ENCODE measurements at places on chromosomes 2 and 18. TPM values are rescaled to one million over a fixed set of nuclear protein-coding genes. Genes with fewer than 3 reads are reported as not detected.

Gene UGT1A10
- not detected for total RNA-seq

Gene AGAP1
- 2.9 TPM for total RNA-seq

Gene IFIH1
- total RNA-seq: 29.1 TPM

Gene ANKRD29
- not detected for total RNA-seq

Gene AGXT
- not detected for total RNA-seq

Gene SP5
- not detected for total RNA-seq

Gene ATP5F1A
- total RNA-seq: 476 TPM

Gene MEMO1
- total RNA-seq: 46.9 TPM

Gene HNMT
- total RNA-seq: not detected

Gene DHRS9
- total RNA-seq: not detected

Gene LYPD6B
- total RNA-seq: not detected

Gene NLRC4
- not detected for total RNA-seq

- no peaks in the 10 kb centered on the region for H3K4me1 ChIP-seq
- H3K36me3 ChIP-seq: no peaks in the 10 kb centered on the region
- H3K27me3 ChIP-seq: no peaks in the 10 kb centered on the region
- no peak overlapping the region for H3K27ac ChIP-seq
- no peak for DNase-seq
- H3K4me3 ChIP-seq: no peak overlapping the region
Measured at GRCh38 chr2:188474316-188474715, 182.6 kb downstream of the GULP1 start.

DNA sequence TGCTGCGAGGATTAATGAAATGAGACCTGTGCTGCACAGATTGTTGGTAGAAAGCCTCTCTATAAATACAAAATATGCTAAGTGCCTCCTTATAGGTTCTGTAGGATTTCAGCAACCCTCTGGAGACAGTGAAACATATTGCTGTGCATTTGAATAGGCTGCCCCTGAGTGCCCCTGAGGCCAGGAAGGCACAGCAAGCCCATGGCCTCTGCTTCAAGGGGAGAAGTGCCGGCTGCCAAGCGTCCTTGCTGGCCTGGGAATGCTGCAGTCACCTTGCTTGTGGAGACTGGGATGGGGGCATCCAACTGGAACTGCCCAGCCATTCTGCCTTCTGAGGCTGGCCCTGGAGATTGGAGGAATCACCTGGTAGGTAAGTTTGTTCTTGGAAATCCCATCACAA, 397.2 kb upstream of the SMIM21 start:
- H3K36me3 ChIP-seq: no peaks in the 10 kb centered on the region
- H3K4me3 ChIP-seq: no peak overlapping the region
- H3K4me1 ChIP-seq: no peaks in the 10 kb centered on the region
- no peak overlapping the region for H3K27ac ChIP-seq

- no peaks in the 10 kb centered on the region for H3K36me3 ChIP-seq
- no peak overlapping the region for H3K27ac ChIP-seq
- no peak for DNase-seq
- H3K4me1 ChIP-seq: no peaks in the 10 kb centered on the region
- H3K27me3 ChIP-seq: peaks cover 2% of the 10 kb centered on the region
Measured at GRCh38 chr2:72114693-72115051, 33.0 kb downstream of the CYP26B1 start.

DNA sequence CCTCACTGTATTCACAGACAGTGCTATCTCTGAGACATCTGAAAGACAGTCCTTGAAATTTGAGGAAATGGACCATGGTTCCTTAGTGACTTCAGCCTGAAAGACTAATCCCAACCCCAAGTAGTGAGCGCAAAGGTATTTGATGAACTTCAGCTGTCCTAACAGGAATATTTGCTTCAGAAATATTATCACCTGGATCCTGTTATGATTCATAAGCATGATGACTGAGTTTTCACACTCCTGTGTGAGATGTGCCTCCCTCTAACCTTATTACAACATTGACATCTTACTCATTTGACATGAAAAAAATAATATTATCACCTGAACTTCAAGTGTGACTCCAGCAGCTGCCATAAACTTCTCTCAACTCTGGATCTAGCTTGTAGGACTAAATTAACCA, 11.6 kb upstream of the MRPL19 start:
- H3K27me3 ChIP-seq: peaks cover 25% of the 10 kb centered on the region
- H3K4me1 ChIP-seq: no peaks in the 10 kb centered on the region
- no peak for DNase-seq
- H3K4me3 ChIP-seq: no peak overlapping the region

- no peaks in the 10 kb centered on the region for H3K36me3 ChIP-seq
- no peak overlapping the region for H3K4me3 ChIP-seq
- no peak for DNase-seq
Measured at GRCh38 chr2:200380091-200380561, 73.6 kb downstream of the SPATS2L start.

- no peaks in the 10 kb centered on the region for H3K36me3 ChIP-seq
- H3K27ac ChIP-seq: no peak overlapping the region
- DNase-seq: no peak
- no peaks in the 10 kb centered on the region for H3K4me1 ChIP-seq
- H3K27me3 ChIP-seq: no peaks in the 10 kb centered on the region
Measured at GRCh38 chr2:21822505-21822904, 698.7 kb downstream of the TDRD15 start.

GRCh38 chr2:238874330-238875050, 26.6 kb downstream of the TWIST2 start:
- no peak overlapping the region for H3K4me3 ChIP-seq
- H3K27me3 ChIP-seq: peaks cover 6% of the 10 kb centered on the region
- no peak for DNase-seq
- no peak overlapping the region for H3K27ac ChIP-seq
- H3K4me1 ChIP-seq: no peaks in the 10 kb centered on the region

- no peak overlapping the region for H3K27ac ChIP-seq
- H3K27me3 ChIP-seq: no peaks in the 10 kb centered on the region
- no peak overlapping the region for H3K4me3 ChIP-seq
Measured at GRCh38 chr2:148110184-148110583, 89.3 kb downstream of the MBD5 start.

- no peaks in the 10 kb centered on the region for H3K36me3 ChIP-seq
- no peak for DNase-seq
- H3K27me3 ChIP-seq: peaks cover 1% of the 10 kb centered on the region
- no peak overlapping the region for H3K27ac ChIP-seq
- no peaks in the 10 kb centered on the region for H3K4me1 ChIP-seq
- H3K4me3 ChIP-seq: no peak overlapping the region
Measured at GRCh38 chr2:24169023-24169422, 5.8 kb upstream of the FAM228A start.

GRCh38 chr2:192718340-192718739, 523.6 kb upstream of the TMEFF2 start:
- H3K27me3 ChIP-seq: no peaks in the 10 kb centered on the region
- no peak overlapping the region for H3K4me3 ChIP-seq
- H3K4me1 ChIP-seq: no peaks in the 10 kb centered on the region
- no peak overlapping the region for H3K27ac ChIP-seq
- no peak for DNase-seq

DNA sequence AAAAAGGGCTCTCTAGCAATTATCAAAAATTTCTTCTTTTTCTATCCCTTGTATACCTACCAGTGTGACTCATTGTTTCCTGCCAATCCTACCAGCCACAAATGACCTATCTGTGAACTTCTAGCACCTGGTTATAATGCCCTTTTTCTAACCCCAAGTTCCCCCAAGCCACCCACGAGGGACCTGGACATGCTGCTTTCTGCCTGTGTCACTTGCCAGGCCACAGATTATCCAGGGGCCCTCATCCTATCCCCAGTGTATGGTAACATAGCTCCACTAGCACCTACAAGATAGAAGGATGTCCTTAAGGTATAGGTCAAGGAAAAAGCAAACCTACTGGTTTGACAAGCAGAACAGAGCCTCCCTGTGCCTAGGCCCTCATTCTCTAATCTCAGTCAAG, 26.8 kb downstream of the AAK1 start:
- H3K4me1 ChIP-seq: peaks cover 40% of the 10 kb centered on the region
- H3K27ac ChIP-seq: peak overlapping the region; percentile 75
- H3K27me3 ChIP-seq: no peaks in the 10 kb centered on the region

DNA sequence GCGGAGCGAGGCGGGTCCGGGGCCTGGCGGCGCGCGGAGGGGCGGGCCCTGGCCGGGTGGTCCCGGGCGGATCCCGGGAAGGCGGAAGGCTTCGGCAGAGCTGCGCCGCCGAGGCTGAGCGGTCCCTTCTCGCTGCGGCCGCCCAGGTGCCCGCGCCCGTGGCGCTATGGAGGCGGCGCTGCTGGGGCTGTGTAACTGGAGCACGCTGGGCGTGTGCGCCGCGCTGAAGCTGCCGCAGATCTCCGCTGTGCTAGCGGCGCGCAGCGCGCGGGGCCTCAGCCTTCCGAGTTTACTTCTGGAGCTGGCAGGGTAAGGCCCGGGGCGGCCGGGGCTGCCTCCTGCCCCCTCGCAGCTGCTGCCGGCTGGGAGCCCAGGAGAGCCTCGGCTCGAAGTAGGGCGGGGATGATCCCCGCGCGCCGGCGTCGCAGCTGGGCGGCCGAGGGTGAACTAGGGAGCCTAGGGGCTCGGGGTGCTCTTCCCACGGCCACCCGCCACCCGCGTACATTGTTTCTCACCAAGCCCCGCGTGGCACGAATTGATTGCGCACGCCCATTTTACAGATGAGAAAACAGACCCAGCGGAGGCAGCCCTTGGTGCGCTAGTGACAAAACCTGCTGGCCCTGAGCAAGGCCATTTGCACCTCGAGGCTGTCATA, at the start of gene SLC66A3:
SLC66A3 (plus strand) TSS at position 87 of the 655 bp plus-strand sequence; CDS start at position 167, 80 bp downstream.
- H3K27ac ChIP-seq: peak within 1 kb of the TSS; percentile 86
- peak within 1 kb of the TSS; percentile 77 for H3K4me3 ChIP-seq
- peak; percentile 78 for DNase-seq
- peaks cover 17% of the 10 kb centered on the region for H3K4me1 ChIP-seq
- no peaks in the 10 kb centered on the region for H3K36me3 ChIP-seq

GRCh38 chr2:73256618-73256922, 22.5 kb downstream of the CCT7 start:
- H3K27me3 ChIP-seq: no peaks in the 10 kb centered on the region
- H3K36me3 ChIP-seq: peaks cover 23% of the 10 kb centered on the region
- H3K4me3 ChIP-seq: no peak overlapping the region

- H3K4me3 ChIP-seq: no peak overlapping the region
- H3K36me3 ChIP-seq: no peaks in the 10 kb centered on the region
- H3K27ac ChIP-seq: no peak overlapping the region
- no peaks in the 10 kb centered on the region for H3K4me1 ChIP-seq
Measured at GRCh38 chr2:72975017-72975416, 57.7 kb downstream of the EMX1 start.

GRCh38 chr2:173644146-173644545, 289.5 kb downstream of the CDCA7 start:
- no peaks in the 10 kb centered on the region for H3K36me3 ChIP-seq
- peaks cover 2% of the 10 kb centered on the region for H3K27me3 ChIP-seq
- no peak for DNase-seq

All from activated CD8-positive, alpha-beta T cell treated with anti-CD3 and anti-CD28 coated beads for 36 hours (primary cell).